GM04504 (cell line): ENCODE measurements at places on chromosomes 7 and 10.
A peak's percentile ranks its signal among the peaks of the same experiment; 100 is the strongest.

- no peak for DNase-seq
These were observed 5.1 kb upstream of the HOXA11 start for GRCh38 chr7:27189997-27190748.

- no peak for DNase-seq
These were observed 46.6 kb downstream of the ORC5 start for GRCh38 chr7:104161244-104161643.

DNA sequence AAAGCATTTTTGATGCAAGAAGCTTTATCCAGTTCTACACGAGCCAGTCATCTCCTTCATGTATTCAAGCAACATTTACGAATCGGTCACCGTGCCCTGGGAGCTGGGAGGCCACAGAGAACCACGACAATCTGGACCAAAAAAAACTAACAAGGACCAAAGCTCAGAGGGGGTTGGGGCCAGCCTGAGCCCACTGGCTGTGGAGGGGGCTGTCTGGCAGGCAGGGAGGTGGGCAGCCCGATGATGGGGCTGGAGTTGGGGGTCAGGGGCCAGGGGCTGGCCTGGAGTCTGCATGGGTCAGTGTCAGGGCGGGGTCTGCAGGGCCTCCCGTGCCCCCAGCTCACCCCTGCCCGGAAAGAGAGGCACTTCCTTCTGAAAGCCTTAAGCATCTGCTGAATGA, 12.5 kb upstream of the GRIFIN start:
- DNase-seq: no peak

GRCh38 chr10:118249714-118250113, 92.4 kb downstream of the FAM204A start:
- no peak for DNase-seq

DNA sequence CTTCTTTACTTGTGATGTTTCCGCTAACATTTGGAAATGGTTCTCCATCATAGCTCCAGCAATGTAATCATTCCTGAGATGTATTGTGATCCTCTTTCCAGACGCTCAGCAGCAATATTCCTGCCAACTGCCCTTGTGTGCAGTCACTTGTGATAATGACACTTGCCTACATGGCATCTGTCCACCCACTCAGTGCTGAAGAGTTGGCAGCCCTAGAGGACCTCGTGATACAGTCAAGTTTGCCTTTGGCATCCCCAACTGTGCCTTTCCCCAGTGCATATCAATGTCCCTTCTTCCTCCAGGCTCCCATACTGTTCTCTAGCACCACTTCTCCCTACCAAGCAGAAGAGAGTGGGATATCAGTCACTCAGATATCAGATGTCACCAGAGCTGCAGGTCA, 64.9 kb downstream of the MYOF start:
- DNase-seq: no peak

DNA sequence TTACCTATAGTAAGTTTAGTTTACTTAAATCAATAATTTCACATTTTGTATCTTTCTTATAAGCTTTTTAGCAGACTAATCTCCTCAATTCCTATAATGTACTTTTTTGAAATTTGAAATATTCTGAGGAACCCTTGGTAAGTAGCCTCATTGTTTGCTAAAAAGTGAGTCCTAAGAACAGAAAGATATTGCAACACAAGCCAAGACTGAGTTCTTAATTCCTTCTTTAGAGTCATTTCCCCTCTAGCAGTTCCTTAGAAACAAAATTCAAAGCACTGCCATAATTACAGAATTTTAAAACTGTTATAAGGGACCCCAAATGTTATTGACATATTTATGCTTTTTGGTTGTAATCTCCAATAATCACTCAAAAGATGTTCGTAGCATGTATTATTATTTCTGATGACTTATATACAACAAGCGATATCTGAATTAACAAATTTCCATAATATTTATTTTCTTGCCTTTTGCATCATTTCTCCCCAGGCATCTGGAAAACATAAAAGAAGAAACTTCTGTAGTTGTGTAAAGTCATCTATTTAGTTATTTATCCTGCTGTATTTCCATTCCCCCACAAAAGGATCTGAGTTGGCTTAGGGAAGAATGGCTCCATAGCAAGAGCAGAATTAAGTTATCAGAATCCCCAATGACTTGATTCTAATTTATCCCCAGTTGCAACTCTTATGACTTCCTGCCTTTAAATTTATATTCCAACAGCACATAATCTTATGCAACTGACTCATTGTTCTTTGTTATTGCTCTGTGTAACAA, 67.8 kb downstream of the TMEM26 start:
- DNase-seq: no peak

GRCh38 chr7:76063525-76063924, 15.6 kb downstream of the MDH2 start:
- no peak for DNase-seq

GRCh38 chr7:149720372-149721083, 52.9 kb downstream of the ZNF467 start:
- DNase-seq: no peak

GRCh38 chr7:17385612-17386011, 87.2 kb downstream of the AHR start:
- no peak for DNase-seq

GRCh38 chr10:118518095-118518494, 77.4 kb downstream of the PRLHR start:
- no peak for DNase-seq

GRCh38 chr7:22356701-22357310, at the start of gene RAPGEF5:
Gene RAPGEF5 (minus strand): TSS chr7:22357154. CDS start chr7:22357060, 94 bp downstream.
- DNase-seq: no peak

GRCh38 chr7:120060281-120060680, 212.7 kb upstream of the KCND2 start:
- DNase-seq: no peak

- no peak for DNase-seq
These were observed 56.4 kb downstream of the CTBP2 start for GRCh38 chr10:125103924-125104323.

GRCh38 chr7:112082306-112082705, 123.9 kb downstream of the DOCK4 start:
- DNase-seq: no peak

- no peak for DNase-seq
These were observed 7.9 kb upstream of the PPA1 start for GRCh38 chr10:70241081-70241480.

- DNase-seq: no peak
These were observed 94.0 kb downstream of the PRKG1 start for GRCh38 chr10:51168086-51168815.

- no peak for DNase-seq
These were observed 24.9 kb downstream of the MTURN start for GRCh38 chr7:30159698-30160143.

GRCh38 chr7:132117181-132117580, 459.1 kb downstream of the PLXNA4 start:
- peak; percentile 17 for DNase-seq

DNA sequence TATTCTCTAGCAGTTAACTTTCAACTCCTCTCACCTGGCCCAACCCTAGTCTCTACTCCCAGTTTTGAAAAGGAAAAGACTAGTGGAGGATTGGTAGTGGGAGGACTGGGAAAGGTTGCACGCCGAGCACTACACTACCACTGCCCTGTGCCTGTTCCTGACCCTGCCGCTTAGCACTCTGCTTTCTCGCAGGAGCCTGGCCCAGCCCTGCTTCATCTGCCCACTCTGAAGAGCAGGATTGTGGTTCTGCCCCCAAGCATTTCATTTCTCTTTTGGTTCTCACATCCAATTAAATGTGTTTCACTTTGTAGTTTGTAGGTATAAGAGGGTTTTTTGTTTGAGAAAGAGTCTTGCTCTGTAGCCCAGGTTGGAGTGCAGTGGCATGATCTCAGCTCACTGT, 31.5 kb upstream of the RBM20 start:
- DNase-seq: no peak

- DNase-seq: no peak
These were observed 424.3 kb downstream of the KIF20B start for GRCh38 chr10:90125456-90126255.

DNA sequence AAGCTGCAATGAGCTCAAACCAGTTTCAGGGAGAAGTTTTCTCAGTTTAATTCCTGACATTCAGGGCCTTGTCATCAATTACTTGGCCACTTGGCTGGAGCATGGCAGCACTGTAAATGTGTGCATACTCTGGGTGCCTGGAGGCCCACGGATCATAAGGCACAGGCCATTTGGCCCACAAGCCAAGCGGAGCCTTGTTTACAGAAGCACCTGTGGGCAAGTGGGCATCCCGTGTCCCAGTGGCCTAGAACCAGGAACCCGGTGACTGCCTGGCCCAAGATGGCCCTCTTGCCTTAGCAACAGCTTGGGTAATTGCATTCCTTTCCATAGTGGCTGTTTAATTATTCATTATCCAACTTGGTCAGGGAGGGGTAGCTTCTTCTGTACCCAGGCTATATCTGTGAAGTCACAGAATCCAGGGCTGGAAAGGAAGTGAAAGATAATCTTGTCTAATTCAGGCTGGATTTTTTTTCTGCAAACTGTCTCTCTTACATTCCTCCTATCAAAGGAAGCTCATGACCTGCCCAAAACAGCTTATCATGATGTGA, 426.4 kb upstream of the ZMIZ1 start:
- DNase-seq: no peak

- DNase-seq: no peak
These were observed 21.8 kb downstream of the NET1 start for GRCh38 chr10:5434017-5434753.

DNA sequence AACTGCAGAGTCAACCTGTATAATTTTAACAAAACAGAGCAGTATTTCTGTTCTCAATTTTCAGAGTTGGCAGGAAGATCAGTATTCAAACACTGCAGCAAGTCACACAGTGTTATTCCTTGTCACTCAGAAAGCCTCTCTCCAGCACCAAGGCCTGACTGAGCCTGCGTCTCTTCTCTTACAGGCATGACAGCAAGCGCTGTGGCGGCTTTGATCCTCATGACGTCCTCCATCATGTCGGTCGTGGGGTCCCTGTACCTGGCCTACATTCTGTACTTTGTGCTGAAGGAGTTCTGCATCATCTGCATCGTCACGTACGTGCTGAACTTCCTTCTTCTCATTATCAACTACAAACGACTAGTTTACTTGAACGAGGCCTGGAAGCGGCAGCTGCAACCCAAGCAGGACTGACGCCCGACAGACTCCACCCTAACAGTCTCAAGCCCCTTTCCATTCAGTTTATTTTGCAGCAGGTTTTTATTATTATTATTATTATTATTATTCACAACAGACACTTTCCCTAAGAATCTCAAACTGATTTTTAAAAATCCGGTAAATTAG, 28.0 kb downstream of the GUSB start:
- no peak for DNase-seq
